ENCODE measurements at places on chromosomes 3 and 15.
A peak's percentile ranks its signal among the peaks of the same experiment; 100 is the strongest.

DNA sequence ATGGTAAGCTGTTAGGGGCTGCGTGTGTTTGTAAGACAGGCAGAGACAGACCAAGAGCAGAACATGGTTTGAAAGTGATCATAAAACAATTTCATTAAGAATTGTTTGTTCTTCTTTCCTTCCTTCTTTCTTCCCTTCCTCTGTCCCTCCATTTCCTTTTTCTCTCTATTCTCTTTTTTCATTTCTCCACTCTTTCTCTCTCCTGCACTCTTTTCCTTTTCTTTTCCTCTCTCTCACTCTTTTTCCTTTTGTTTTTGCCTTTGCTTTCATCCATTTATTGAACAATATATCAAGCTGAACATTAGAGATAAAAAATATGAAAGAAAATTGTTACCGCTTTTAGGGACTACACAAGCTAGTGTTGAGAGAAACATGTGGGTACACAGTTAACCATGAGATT is 62.2 kb upstream of the GOLIM4 start:
- DNase-seq: no peak

DNA sequence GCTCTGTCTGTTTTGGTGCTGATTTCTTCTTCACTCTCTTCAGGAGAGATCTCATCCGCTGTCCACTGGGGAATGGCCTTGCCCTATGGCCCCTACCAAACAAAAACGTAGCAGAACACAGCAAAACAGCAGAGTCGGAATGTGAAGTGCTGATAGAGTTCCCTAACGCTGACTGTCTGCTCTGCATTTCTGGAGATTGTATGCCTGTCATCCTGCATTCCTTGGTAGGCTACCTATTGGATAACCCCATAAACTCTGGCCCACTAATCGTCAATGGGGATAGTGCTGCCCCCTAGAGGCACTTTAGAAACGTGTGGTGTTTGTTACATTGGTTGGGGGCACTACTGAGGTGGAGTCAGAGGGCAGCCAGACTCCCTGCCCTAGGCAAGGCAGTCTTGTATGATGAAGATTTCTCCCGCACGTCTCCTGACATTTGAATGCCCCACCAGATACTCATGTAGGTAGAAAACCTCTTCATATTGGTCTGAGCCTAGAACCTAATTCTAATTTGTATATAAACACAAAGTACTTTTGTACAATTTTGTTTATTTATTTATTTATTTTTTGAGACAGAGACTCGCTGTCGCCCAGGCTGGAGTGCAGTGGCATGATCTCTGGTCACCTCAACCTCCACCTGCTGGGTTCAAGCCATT is 15.6 kb upstream of the MAGEF1 start:
- DNase-seq: peak; percentile 61

DNA sequence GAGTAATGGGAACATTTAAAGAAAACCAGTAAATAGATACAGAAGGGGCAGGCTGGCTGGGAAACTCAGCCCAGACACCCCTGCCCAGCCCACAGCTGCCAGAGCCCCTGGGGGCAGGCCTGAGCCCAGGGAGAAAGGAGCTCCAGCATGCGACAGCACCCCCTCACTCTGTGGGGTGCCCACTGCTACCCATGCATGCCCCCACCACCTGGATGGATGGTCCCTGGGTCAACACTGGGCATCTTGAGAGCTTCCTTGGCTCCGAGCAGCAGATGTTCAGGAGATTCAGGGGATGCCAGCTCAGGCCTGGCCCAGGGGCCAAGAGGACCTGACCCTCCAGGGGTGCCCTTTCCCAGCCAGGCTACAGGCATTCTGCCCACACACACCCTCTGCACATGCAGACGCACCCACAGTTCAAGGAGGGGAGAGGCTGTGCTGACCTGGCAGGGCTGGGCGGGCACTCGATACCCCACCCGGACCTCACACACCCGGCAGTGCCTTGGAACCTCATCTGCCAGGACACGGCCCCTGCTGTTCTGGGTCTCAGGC is 31.5 kb downstream of the PTH1R start:
- DNase-seq: no peak

- no peak for DNase-seq
Measured at GRCh38 chr15:59553879-59554735, 57.5 kb upstream of the GCNT3 start.

DNA sequence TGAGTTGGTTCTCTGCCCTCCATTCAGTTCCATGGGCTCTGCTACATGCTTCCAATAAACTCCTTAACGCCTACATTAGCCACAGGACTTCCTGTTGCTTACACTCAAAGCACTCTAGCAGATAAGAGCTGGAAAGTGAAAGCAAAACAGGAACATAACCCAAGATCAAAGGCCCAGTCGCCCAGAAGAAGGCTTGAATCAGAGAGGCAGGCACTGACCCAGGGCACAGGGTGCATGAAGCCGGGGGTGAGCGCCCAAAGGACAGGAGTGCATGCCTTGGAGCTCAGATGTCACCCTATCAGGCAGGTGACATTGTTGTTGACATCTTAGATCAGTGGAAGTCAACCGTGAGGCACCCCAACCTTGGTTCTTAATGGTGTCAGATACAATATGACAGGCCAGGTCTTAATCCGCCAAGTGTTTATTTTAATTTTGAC is 235.1 kb downstream of the UACA start:
- DNase-seq: peak; percentile 78

DNA sequence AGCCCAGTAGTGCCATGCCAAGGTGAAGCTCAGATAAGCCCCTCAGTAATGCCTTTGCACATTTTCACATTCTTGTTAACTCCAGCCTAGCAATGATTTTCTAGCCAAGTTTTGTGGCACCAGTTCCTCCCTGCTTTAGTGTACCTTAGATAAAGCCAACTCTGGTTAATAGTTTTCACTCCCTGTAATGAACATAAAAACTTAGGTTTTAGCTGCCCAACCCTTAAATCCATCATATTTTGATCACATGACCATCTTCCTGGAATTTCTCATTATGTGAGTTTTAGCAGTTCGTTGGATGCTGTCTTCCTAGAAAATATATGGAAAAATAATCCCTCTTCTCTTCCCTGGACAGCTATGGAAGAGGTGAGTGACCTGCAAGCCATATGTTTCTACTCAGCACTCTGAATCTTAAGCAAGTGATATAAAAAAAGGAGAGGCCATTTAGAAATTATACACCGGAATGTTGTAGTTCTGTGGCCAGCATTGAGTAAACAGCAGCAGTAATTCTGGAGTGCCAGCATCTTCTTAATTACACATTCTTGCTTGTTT is 62.2 kb upstream of the P2RY1 start:
- no peak for DNase-seq

GRCh38 chr15:90414408-90415028 is 26.5 kb downstream of the IQGAP1 start:
- DNase-seq: peak; percentile 46

DNA sequence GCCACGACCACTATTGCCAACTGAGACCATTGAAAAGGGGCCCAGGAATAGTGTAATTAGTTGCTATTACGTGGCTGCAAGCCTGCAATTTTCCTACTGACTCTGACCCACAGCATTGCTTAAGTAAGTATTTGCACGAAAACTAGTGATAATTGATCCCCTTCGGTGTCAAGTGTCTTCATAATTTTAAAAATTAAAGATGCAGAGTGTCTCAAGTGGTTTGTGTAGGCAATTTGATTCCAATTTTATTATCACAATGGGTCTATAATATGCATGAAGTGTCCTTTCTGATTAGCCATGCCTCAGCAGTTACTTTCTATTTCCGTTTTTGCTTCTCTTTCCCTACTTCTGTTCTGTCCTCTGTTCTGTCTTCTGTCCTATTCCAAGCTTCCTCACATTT is 259.2 kb downstream of the C3orf38 start:
- no peak for DNase-seq

DNA sequence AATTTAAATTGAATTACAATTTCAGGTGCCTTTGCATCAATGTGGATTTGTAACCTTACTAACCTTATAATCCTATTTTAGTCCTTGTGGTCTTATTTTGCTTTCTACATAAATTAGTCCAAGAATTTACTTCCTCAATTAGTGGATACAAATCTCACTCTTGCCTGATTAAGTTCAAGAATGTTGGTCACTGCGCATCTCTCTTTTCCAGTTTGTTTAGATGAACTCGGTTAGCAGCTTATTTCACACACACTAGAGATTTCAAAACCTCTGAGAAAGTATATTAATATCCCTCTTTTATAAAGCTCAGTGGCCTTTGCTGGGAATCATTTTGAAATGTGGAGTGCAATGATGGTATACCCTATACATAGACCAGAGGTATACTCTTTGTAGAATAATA is 243.4 kb downstream of the DTWD1 start:
- no peak for DNase-seq

- peak; percentile 5 for DNase-seq
Measured at GRCh38 chr3:180911876-180912303, 580 bp upstream of the FXR1 start.

DNA sequence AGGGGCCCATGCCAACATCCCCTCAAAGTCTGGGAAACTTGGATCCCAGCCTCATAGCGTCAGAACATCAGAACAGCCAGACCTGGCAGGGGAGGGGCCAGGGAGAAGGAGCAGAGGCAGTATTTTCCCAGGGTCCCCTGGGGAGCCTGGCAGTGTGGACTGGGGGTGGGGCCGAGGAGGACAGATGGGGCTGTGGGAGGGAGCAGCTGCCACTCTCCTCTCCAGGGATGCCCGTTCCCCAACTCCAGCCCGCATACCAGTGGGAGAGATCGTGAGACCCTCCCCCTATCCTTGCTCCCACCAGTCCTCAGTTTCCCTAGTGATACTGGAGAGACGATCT is 6.5 kb upstream of the DNAJB8 start:
- DNase-seq: no peak

- no peak for DNase-seq
Measured at GRCh38 chr3:126322181-126322967, 34.8 kb downstream of the KLF15 start.

DNA sequence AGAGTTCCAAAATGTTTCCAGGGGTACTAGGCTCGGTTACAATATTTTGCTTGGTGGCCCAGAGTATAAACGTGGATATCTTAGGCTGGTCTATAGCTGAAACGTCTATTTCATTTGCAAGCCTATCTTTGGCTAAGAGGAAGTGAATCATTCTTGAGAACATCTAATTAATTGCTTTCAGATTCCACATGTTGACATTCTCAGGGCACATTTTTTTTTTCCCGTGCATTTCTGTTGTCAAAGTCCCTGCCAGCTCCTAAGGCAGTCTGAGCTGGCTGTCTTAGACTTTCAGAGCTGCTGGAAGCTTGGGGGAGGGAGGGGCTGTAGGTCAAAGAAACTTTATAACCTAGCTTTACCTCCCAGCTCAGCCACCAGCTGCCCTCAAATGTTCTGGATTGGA is 23.2 kb upstream of the LAMP3 start:
- no peak for DNase-seq

GRCh38 chr3:118110211-118110610 is 924.4 kb downstream of the IGSF11 start:
- DNase-seq: no peak

Measured in activated CD4-positive, alpha-beta T cell treated with anti-CD3 and anti-CD28 coated beads, Interleukin-2, amount 50 U/mL, for 16 hours (primary cell).